ENCODE measurements at places on chromosomes 7 and 10.

GRCh38 chr7:147911201-147911601 lies 679.4 kb upstream of the C7orf33 start:
- DNase-seq, result no peak

GRCh38 chr7:4957847-4958476 lies 1.0 kb downstream of the MMD2 start:
- no peak for DNase-seq

GRCh38 chr7:9125246-9125645 lies 691.8 kb downstream of the NXPH1 start:
- DNase-seq, result no peak

- no peak for DNase-seq
Observed at GRCh38 chr10:117933036-117933435, 113.7 kb downstream of the RAB11FIP2 start.

DNA sequence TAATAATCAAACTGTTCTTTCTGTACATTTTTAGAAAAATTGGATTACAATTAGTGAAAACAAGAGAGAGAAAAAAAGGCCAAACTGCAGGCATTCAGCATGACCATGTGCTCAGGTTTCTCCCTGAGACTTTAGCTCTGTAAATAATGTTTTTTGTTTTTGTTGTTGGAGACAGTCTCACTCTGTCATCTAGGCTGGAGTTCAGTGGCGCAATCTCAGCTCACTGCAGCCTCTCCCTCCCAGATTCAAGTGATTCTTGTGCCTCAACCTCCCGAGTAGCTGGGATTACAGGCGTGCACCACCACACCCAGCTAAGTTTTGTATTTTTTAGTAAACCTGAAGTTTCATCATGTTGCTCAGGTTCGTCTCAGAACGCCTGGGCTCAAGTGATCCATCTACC lies 23.0 kb downstream of the BZW2 start:
- no peak for DNase-seq

DNA sequence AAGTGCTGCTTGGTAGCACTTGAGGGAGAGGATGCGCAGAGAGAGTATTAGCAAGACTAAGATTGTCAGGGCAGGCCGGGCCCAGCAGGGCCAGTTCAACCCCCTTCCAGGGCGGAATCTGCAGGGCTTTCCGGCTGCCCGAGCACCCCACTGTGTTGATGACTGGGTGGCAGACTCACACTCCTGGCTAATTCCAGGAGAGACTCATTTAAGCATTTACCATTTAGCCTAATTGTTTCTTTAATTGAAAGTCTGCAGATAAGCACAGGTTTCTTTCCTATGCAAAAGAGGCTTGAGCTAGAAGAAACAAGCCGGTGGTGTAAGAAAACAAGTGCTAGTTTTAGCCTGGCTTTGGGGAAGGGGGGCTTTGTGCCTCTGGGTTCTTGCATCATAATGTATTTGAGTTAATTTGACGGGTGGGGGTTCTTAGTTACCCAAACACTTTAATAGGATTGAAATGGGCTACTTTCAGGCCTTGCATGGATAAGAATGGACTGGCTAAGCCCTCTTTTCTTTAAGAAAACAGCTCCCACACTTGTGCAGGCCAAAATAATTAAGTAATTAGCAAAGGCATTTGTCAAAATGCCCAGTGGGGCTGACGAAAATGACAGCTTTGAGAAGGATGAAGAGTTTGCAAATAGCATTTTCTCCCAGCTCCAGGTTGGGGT lies 201.3 kb downstream of the MYOF start:
- DNase-seq, result no peak

Measured in COLO829 (cell line).